ENCODE measurements at places on chromosomes 5 and 9. TPM values are rescaled to one million over a fixed set of nuclear protein-coding genes. Genes with fewer than 3 reads are reported as not detected.

- no peak overlapping the region for H3K27ac ChIP-seq
- H3K36me3 ChIP-seq = no peaks in the 10 kb centered on the region
- no peaks in the 10 kb centered on the region for H3K4me1 ChIP-seq
- no peak overlapping the region for H3K4me3 ChIP-seq
- DNase-seq = no peak
These were observed 449.6 kb upstream of the CHD1 start for GRCh38 chr5:99378443-99378842.

GRCh38 chr9:20701060-20701459, 17.0 kb downstream of the FOCAD start:
- H3K27me3 ChIP-seq = no peaks in the 10 kb centered on the region
- peaks cover 5% of the 10 kb centered on the region for H3K4me1 ChIP-seq
- no peaks in the 10 kb centered on the region for H3K36me3 ChIP-seq
- no peak overlapping the region for H3K4me3 ChIP-seq

GRCh38 chr9:129021091-129021490, 7.0 kb downstream of the SH3GLB2 start:
- H3K27me3 ChIP-seq = no peaks in the 10 kb centered on the region
- H3K36me3 ChIP-seq = peaks cover 15% of the 10 kb centered on the region
- no peak overlapping the region for H3K4me3 ChIP-seq
- DNase-seq = no peak

CTSV gene
- total RNA-seq = 0.44 TPM

- DNase-seq = no peak
- peaks cover 3% of the 10 kb centered on the region for H3K4me1 ChIP-seq
- no peak overlapping the region for H3K27ac ChIP-seq
- H3K36me3 ChIP-seq = no peaks in the 10 kb centered on the region
These were observed 8.2 kb downstream of the HSPB3 start for GRCh38 chr5:54463713-54464112.

IL3 gene
- total RNA-seq = not detected

- peaks cover 26% of the 10 kb centered on the region for H3K4me1 ChIP-seq
- DNase-seq = peak; percentile 95
- H3K27ac ChIP-seq = peak overlapping the region; percentile 81
- no peaks in the 10 kb centered on the region for H3K36me3 ChIP-seq
- no peaks in the 10 kb centered on the region for H3K27me3 ChIP-seq
- H3K4me3 ChIP-seq = no peak overlapping the region
These were observed 30.6 kb downstream of the PLPP7 start for GRCh38 chr9:131320031-131320685.

HMMR gene
- total RNA-seq = 10.8 TPM

DNA sequence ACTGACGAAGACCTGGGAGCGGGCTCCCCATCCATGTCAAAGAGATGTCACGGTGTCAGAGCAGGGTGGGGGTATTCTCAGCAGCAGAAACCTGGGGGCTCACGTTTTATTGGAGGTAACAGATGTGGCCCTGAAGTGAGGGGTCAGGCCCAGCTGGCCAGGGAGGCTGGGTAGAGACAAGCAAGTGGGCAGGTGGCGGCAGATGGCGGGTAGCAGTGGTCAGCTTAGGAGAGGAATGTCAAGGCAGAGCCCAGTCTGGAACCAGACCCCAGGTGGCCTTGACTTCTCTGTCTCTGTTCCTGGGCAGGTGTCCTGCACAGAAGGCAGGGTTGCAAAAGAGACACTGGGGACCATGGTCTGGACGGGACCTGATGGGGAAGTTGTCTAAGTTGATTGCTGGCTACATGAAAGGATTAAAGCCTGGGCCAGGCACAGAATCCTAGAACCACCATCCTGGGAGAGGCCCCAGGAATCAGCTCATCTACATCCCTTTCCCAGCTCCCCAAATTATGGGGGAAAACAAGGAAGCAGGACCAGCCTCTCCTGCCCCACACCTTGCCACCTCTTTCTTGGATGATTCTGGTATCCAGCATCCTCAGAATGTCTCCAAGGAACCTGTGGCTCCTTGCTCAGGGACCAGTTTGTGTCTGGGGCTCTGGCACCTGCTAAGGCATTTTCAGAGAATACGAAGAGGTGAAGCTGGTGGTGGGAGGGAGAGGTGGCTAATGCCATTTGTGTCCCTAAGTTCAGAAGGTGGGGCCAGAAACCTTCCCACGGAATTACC, 72.5 kb downstream of the AMBP start:
- H3K27ac ChIP-seq = no peak overlapping the region
- H3K36me3 ChIP-seq = peaks cover 65% of the 10 kb centered on the region
- DNase-seq = no peak
- peaks cover 2% of the 10 kb centered on the region for H3K27me3 ChIP-seq

- no peak overlapping the region for H3K4me3 ChIP-seq
- peaks cover 3% of the 10 kb centered on the region for H3K36me3 ChIP-seq
- H3K27me3 ChIP-seq = no peaks in the 10 kb centered on the region
- H3K4me1 ChIP-seq = no peaks in the 10 kb centered on the region
These were observed 22.5 kb downstream of the ZDHHC21 start for GRCh38 chr9:14670718-14671117.

- no peaks in the 10 kb centered on the region for H3K36me3 ChIP-seq
- H3K27me3 ChIP-seq = no peaks in the 10 kb centered on the region
- H3K27ac ChIP-seq = no peak overlapping the region
- DNase-seq = no peak
- peaks cover 85% of the 10 kb centered on the region for H3K4me1 ChIP-seq
These were observed 36.5 kb upstream of the EGFL7 start for GRCh38 chr9:136626066-136626725.

LCN6 gene
- total RNA-seq = not detected

PCDHA1 gene
- total RNA-seq = 0.04 TPM

DNA sequence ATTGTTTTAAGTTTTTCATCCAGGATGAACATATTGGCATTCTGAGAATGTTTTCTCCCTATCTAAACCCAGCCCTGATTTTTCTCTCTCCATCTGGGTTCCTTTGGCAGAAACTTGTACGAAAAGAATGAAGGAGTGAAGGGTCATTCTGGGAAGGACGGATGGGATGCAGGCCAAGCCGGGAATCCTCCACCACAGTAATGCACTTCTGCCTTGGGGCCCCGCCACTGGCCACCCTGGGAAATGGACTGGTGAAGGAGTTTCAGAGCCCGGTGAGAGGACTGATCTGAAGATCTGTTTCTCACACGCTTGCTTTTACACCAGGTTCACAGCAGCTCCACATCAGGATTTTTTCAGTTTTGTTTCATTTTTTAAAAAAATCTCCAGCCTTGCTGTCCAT, 554.8 kb downstream of the BNC2 start:
- H3K36me3 ChIP-seq = no peaks in the 10 kb centered on the region
- peaks cover 41% of the 10 kb centered on the region for H3K4me1 ChIP-seq
- H3K27ac ChIP-seq = peak overlapping the region; percentile 42
- DNase-seq = peak; percentile 29
- H3K4me3 ChIP-seq = no peak overlapping the region
- peaks cover 4% of the 10 kb centered on the region for H3K27me3 ChIP-seq

GRCh38 chr5:96936431-96937320, 796 bp downstream of the LNPEP start:
- H3K4me3 ChIP-seq = peak overlapping the region; percentile 97
- DNase-seq = peak; percentile 46
- H3K27ac ChIP-seq = peak overlapping the region; percentile 95
- H3K27me3 ChIP-seq = no peaks in the 10 kb centered on the region
- peaks cover 9% of the 10 kb centered on the region for H3K4me1 ChIP-seq
- H3K36me3 ChIP-seq = no peaks in the 10 kb centered on the region

PDCD1LG2 gene
- total RNA-seq = 1.3 TPM

- H3K4me1 ChIP-seq = peaks cover 44% of the 10 kb centered on the region
- peaks cover 41% of the 10 kb centered on the region for H3K36me3 ChIP-seq
- peak; percentile 49 for DNase-seq
- H3K27me3 ChIP-seq = peaks cover 12% of the 10 kb centered on the region
These were observed 6.3 kb downstream of the TESK1 start for GRCh38 chr9:35611230-35611797.

- H3K27ac ChIP-seq = no peak overlapping the region
- no peaks in the 10 kb centered on the region for H3K27me3 ChIP-seq
- no peak overlapping the region for H3K4me3 ChIP-seq
- H3K36me3 ChIP-seq = peaks cover 24% of the 10 kb centered on the region
These were observed 56.1 kb downstream of the NNT start for GRCh38 chr5:43659075-43659474.

DNA sequence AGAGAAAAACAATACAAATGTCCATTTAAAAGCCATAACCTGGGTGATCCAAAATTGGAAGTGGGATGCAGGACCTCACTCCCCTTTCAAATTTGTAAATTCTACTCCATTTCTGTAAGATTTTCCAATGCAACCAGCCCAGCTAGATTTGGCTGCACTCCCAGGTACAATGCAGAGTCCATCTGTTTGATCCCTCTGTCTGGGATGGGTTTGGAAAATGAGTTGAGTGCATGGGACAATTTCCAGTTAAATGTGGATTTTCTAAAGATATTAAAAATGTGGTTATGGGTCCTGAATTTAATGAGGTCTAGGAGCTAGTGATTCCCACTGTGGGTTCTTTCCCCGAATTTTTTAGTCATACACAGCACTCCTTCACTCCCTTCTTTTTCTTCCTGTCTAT, 104.0 kb upstream of the ATP10B start:
- H3K4me3 ChIP-seq = no peak overlapping the region
- H3K27me3 ChIP-seq = no peaks in the 10 kb centered on the region
- H3K27ac ChIP-seq = no peak overlapping the region
- H3K4me1 ChIP-seq = no peaks in the 10 kb centered on the region

ZNF462 gene
- total RNA-seq = 18.8 TPM

ADAMTS12 gene
- 23.9 TPM for total RNA-seq

- H3K36me3 ChIP-seq = no peaks in the 10 kb centered on the region
- H3K27me3 ChIP-seq = no peaks in the 10 kb centered on the region
- H3K4me3 ChIP-seq = no peak overlapping the region
- peak overlapping the region; percentile 86 for H3K27ac ChIP-seq
These were observed 140.3 kb downstream of the AOPEP start for GRCh38 chr9:94866770-94867169.

GRCh38 chr5:107794741-107795140, 124.0 kb upstream of the EFNA5 start:
- no peak overlapping the region for H3K4me3 ChIP-seq
- no peaks in the 10 kb centered on the region for H3K4me1 ChIP-seq
- DNase-seq = peak; percentile 32
- no peaks in the 10 kb centered on the region for H3K36me3 ChIP-seq
- H3K27ac ChIP-seq = no peak overlapping the region
- no peaks in the 10 kb centered on the region for H3K27me3 ChIP-seq

DNA sequence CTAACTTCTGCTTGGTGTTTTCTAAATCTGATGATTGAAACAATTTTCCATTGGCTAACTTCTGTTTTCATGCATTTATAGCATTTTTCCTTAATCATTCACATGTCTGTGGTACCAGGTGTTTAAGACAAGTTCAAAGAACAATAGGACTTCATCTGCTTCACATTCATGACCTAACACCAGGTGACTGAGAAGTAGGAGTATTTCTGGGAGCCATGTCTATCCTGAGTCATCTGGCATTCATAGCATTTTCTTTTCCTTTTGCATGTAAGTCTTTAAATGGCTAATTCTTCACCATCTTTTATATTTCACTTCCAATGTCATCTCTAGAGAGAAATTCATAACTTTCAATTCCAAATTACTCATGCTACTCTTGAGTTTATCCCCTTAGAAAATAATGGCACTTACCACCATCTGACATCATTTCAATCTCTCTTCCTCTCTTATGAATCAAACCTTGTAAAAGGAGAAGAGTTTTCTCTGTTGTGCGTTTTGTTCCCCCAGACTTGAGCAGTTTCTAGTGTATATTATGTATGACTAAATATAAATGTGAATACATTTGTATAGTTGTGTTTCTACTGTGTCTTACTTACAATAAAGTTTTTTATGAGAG, 1196.1 kb upstream of the CDH9 start:
- H3K27me3 ChIP-seq = no peaks in the 10 kb centered on the region
- no peak overlapping the region for H3K27ac ChIP-seq
- no peaks in the 10 kb centered on the region for H3K4me1 ChIP-seq
- H3K4me3 ChIP-seq = no peak overlapping the region
- no peak for DNase-seq
- no peaks in the 10 kb centered on the region for H3K36me3 ChIP-seq

TMEM174 gene
- not detected for total RNA-seq

OXCT1 gene
- total RNA-seq = 12.5 TPM

DNA sequence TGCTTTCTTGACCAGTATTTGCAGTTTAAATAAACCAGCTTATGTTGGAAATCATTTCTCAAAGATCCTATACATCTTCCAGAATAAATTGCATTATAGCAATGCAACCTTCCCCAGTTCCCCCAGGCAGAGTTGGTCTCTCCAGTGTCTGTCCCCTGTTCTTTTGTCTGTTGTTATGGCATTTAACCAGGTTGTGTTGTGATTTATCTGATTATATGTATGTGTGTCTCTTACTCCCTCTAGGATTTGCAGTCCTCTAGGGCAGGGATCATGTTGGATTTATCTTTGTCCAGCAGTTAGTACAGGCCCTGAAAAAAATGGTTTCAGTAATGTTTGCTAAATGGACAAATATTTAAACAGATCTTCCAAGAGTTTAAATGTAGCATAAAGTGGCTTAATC, 17.3 kb downstream of the GARNL3 start:
- no peaks in the 10 kb centered on the region for H3K4me1 ChIP-seq
- H3K4me3 ChIP-seq = no peak overlapping the region
- H3K36me3 ChIP-seq = no peaks in the 10 kb centered on the region
- H3K27me3 ChIP-seq = no peaks in the 10 kb centered on the region
- H3K27ac ChIP-seq = no peak overlapping the region

GABRA1 gene
- 0.13 TPM for total RNA-seq

RFESD gene
- 3.9 TPM for total RNA-seq

DNA sequence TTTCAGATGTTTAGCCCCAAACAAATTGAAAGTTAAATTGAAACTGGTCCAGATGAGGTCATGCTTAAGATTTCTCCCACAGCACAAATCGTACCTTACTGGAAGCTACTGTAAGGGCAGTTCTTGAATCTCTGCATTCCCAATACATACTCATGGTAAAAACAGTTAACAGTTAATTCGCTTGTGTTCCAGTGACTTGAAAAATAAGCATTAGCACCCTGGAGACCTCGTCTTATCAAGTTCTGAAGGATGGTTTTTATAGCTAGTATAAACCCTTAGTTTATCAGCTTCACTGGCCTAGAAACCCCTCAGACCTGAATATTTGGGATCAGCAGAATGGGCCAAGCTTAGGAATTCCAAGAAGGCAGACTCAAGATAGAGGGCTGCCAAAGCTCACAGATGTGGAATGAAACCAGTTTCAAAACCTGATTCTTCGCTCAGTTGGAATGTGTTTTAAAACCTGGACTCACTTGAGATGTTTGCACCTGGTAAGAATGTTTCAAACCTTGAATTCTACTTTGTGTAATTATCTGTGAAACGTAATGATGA, 103.6 kb downstream of the C9orf152 start:
- no peak overlapping the region for H3K4me3 ChIP-seq
- DNase-seq = peak; percentile 77
- no peaks in the 10 kb centered on the region for H3K27me3 ChIP-seq

GRCh38 chr5:35073160-35073559, 25.4 kb upstream of the AGXT2 start:
- no peaks in the 10 kb centered on the region for H3K4me1 ChIP-seq
- DNase-seq = peak; percentile 65
- H3K27me3 ChIP-seq = no peaks in the 10 kb centered on the region

DNA sequence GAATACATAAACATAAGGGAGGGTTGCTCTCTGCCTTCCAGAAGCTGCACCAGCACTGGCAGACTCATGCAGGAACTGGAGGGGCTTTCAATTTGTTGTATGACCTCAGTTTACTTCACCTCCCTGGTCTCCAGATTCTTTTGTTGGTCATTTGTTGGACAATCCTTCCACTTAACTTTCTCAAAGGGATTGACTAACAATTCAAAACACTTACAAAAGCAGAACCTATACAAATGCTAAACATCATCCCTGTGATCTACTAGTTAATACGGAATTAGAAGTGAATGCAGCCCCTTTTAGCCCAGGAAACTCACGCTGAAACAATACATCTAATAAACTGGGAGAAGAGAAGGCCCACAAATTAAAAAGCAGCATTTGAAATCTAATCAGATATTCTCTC, 404.6 kb upstream of the BRINP1 start:
- DNase-seq = no peak
- H3K27ac ChIP-seq = no peak overlapping the region
- H3K27me3 ChIP-seq = no peaks in the 10 kb centered on the region
